Activated CD4-positive, alpha-beta memory T cell treated with anti-CD3 and anti-CD28 coated beads, Interleukin-2, amount 10 ng/mL, durations not matched to agents 7 days and 5 days (primary cell): ENCODE measurements at places on chromosomes 7 and 10. TPM values are rescaled to one million over a fixed set of nuclear protein-coding genes. Genes with fewer than 3 reads are reported as not detected.

DNA sequence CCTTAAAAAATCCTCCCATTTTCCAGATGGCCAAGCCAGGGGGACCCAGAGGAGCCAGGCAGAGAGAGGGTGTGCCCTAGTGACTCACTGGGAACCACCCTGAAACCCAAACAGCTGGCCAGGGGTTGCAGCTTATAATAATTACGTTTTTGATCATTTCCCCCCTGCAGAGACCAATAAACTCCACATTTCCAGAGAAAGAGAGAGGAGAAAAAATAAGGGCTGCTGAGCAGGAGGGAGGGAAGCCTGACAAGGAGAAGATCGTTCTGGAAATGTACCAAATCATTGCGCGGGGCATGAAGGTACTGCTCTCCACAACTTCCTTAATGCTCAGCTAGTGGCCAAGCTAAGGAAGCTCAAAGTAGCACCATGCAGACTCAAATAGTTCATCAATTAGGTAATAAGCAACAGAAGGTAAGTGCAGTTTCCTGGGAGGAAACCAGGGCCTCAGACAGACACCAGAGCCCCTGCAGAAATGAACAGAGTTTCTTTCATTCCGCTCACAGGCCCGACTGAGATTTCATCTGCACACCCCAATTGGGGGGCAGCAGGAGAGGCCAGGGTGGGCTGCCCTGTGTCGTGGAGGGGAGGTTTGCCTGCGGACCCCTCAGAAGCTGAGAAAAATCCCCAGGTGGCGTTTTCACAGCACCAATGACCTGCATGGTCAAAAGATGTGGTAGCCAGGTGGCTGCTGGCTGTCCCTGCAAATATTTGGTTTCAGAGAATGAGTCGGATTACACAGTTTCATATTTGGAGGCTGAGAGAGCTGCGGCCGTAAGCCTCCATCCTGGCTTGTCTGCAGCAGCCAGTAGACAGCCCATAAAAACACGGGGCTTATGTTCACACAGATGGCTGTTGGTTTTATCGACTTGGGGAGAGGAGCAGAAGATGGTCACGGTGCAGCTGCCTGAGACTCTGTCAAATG is 153.2 kb upstream of the LYZL2 start:
- H3K4me1 ChIP-seq, result peaks cover 27% of the 10 kb centered on the region
- H3K27me3 ChIP-seq, result peaks cover 5% of the 10 kb centered on the region
- H3K27ac ChIP-seq, result peak overlapping the region; percentile 79

GRCh38 chr10:7077880-7078279 is 333.0 kb downstream of the SFMBT2 start:
- no peaks in the 10 kb centered on the region for H3K36me3 ChIP-seq
- no peak overlapping the region for H3K4me3 ChIP-seq
- no peak for DNase-seq
- no peak overlapping the region for H3K27ac ChIP-seq
- peaks cover 38% of the 10 kb centered on the region for H3K27me3 ChIP-seq

DNA sequence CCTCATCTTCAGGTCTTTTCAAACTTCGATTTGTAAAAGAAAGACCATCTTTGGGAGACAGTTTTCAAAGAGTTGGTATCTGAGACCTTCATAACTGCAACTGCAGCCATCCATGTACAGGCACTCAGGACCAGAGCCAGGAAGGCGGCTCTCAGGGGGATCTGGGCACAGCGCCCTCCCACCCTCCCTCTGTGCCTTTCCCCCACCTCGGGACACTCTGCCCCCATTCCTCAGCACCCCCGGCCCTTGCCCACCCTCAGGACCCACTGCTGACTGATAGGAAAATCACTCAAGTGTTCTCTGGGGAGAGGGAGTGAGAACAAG is 143.6 kb downstream of the CUBN start:
- no peak overlapping the region for H3K4me3 ChIP-seq
- H3K4me1 ChIP-seq, result no peaks in the 10 kb centered on the region
- no peak overlapping the region for H3K27ac ChIP-seq
- no peaks in the 10 kb centered on the region for H3K36me3 ChIP-seq

- H3K4me1 ChIP-seq, result no peaks in the 10 kb centered on the region
- no peak overlapping the region for H3K27ac ChIP-seq
- peaks cover 13% of the 10 kb centered on the region for H3K27me3 ChIP-seq
- no peak for DNase-seq
- no peak overlapping the region for H3K4me3 ChIP-seq
These were observed 34.5 kb upstream of the PDZD8 start for GRCh38 chr10:117409549-117410305.

DNA sequence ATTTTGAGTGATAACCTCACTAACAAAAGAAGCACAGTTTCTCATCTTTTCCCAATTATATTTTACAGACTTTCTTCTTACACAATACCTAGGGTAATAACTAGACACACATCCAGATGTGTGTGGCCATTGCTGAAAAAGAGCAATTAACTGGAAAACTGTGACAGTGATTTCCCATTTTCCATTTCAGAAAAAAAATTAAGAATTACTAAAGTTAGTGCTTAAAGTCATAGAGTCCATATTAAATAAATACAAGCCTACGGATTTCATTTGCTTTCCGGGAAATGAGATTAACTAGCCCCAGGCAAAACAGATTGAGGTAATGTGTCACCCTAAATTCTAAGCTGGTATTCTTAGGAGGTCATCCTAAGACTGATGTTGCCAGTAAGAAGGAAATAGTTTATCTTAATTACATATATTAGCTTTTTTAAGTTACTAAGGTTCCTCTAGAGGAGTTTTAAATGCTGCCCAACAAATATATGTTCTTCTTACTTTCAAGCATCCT is 10.2 kb upstream of the MACC1 start:
- no peaks in the 10 kb centered on the region for H3K36me3 ChIP-seq
- no peak overlapping the region for H3K27ac ChIP-seq
- H3K27me3 ChIP-seq, result no peaks in the 10 kb centered on the region

DNA sequence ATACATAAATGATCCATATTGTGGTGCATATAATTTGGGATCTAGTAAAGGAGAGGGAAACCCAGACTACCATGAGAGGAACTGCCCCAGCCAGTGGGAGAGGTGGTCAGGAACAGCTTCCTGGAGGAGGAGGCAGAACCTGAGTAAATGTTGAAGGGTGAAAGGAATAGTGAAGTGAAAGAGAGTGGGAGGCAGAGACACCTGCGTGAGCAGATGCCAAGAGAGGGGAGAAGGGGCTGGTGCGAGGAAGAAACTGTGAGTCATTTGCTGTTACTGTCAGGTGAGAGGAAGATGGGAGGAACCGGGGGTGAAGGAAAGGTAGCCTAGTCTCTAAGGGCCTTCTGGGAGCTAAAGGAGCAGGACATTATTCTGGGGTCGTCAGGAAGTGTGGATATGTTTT is 294.8 kb downstream of the GRID1 start:
- H3K4me1 ChIP-seq, result no peaks in the 10 kb centered on the region
- no peak overlapping the region for H3K4me3 ChIP-seq
- no peaks in the 10 kb centered on the region for H3K36me3 ChIP-seq
- H3K27ac ChIP-seq, result no peak overlapping the region

- H3K27me3 ChIP-seq, result no peaks in the 10 kb centered on the region
- H3K27ac ChIP-seq, result no peak overlapping the region
- no peaks in the 10 kb centered on the region for H3K36me3 ChIP-seq
- DNase-seq, result no peak
- no peak overlapping the region for H3K4me3 ChIP-seq
- peaks cover 5% of the 10 kb centered on the region for H3K4me1 ChIP-seq
These were observed 28.5 kb downstream of the CHCHD3 start for GRCh38 chr7:133053321-133053891.

DNA sequence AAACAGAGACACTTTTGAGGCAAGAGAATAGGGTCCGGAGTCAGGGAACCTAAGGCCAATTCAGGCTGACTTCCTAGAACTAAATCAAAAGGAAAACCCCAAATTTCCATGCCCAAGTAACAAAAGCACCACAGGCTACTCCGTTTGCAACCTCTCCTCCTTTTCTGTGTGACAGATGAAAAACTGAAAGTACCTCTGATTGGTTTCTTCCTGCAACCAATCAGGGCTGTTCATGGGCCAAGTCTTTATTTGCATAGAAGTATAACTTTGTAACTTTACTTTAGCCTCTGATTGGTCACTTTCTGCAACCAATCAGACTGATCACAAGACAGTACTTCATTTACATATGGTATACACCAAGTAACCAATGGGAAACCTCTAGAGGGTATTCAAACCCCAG is 239.9 kb upstream of the KCND2 start:
- no peaks in the 10 kb centered on the region for H3K27me3 ChIP-seq
- H3K4me1 ChIP-seq, result no peaks in the 10 kb centered on the region
- H3K27ac ChIP-seq, result no peak overlapping the region
- no peak overlapping the region for H3K4me3 ChIP-seq

Gene ELFN1
- 0.08 TPM for total RNA-seq

DNA sequence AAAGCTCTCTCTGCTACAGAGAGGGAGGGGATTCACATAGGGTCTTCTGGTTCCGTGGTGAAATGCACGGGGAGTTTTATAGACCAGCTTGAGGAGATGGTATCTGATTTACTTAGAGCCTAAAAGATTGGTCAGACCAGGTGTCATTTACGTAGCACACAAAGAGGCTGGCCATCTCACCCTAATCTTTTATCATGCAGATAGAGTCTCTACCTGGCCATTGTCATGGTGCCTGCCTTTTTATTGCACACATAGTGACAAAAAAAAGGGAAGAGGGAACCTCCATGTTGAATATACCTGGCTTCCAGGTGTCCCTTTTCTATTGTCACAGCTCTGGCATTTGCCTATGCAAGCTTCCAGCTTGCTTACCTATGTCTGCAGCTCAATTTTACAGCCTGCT is 1456.1 kb downstream of the GATA3 start:
- no peak overlapping the region for H3K4me3 ChIP-seq
- no peaks in the 10 kb centered on the region for H3K4me1 ChIP-seq
- no peak for DNase-seq

Gene FLNC
- not detected for total RNA-seq

DNA sequence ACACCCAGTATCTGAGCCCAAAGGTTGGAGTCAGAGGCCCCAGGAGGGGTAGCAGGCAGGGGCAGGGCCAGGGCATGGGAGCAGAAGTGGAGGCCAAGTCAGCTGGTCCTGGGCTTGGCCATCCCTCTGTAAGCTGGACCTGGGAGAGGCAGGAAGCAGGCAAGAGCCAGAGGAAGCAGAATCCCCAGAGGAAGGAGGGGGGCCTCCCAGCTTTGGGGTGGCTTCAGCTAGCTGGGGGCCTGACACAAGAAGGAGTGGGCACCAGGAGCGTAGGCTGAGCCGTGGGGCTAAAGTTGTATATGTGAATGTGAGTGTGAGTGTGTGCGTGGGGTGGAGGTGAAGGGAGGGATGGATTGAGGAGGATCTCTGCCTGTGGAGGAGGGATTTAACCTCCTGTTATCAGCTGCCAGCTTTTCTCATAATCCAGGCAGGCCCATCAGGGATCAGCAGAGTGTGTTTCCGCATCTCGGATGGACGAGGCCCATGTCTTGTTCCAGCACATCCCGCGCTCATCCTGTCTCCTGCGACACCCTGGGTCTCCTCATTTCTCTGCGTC is 54.0 kb downstream of the NEURL1 start:
- no peak overlapping the region for H3K4me3 ChIP-seq
- no peak overlapping the region for H3K27ac ChIP-seq
- H3K36me3 ChIP-seq, result no peaks in the 10 kb centered on the region
- H3K4me1 ChIP-seq, result peaks cover 8% of the 10 kb centered on the region
- no peak for DNase-seq

Gene OR6B1
- total RNA-seq, result not detected

DNA sequence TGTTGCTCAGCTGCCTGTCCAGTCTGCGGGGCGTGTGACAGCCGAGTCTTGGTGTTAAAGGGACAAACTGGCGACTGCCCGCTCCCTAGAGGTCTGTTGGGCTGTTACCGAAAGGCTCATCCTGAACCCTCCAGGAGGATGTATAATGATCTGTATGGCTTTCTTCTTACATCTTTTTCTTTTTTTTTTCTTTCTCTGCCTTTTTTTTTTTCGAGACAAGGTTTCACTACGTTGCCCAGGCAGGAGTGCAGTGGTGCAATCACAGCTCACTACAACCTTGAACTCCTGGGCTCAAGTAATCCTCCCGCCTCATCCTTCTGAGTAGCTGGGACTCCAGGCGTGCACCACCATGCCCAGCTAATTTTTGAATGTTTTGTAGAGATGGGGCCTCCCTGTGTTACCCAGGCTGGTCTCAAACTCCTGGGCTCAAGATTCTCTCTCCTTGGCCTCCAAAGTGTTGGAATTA is 857 bp downstream of the INTS15 start:
- H3K4me3 ChIP-seq, result peak overlapping the region; percentile 96
- DNase-seq, result no peak
- H3K27me3 ChIP-seq, result no peaks in the 10 kb centered on the region
- peak overlapping the region; percentile 90 for H3K27ac ChIP-seq

GRCh38 chr10:70551971-70552422 is 50.5 kb downstream of the PRF1 start:
- peaks cover 5% of the 10 kb centered on the region for H3K27me3 ChIP-seq
- DNase-seq, result no peak
- no peak overlapping the region for H3K4me3 ChIP-seq
- H3K36me3 ChIP-seq, result no peaks in the 10 kb centered on the region

Gene IMPDH1
- total RNA-seq, result 64.7 TPM
